ENCODE measurements at places on chromosomes 1 and 21.

GRCh38 chr1:117142200-117142599 is 20.7 kb upstream of the TRIM45 start:
- no peak for DNase-seq

GRCh38 chr1:218917656-218918055 is 256.0 kb upstream of the LYPLAL1 start:
- no peak for DNase-seq

DNA sequence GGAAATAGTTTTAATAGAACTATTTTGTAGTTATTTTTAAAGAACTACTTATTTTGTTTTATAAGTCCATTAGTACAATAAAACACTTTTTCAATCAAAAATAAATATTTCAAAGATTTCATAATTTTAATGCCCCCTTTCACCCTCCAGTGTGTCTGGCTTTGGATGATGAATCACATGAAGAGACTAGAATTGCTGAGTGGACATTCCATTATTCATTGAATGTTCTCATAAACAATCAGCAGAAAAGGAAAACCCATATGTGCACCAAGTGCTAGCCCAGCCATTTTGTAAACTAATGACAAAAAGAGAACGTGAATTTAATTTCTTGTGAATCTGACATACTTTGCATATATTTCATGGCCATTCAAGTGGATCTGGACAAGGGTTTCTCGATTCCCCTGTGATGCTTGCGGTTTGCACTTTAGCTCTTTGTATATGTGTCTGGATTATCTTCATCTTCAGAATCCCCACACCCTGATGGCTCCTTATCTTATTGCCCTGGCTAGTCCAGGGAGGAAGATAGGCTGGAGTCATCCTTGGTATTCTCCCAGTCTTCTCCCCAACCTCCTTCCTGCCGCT is 20.7 kb upstream of the CHIA start:
- no peak for DNase-seq

GRCh38 chr1:227548119-227548397 is 15.3 kb upstream of the ZNF678 start:
- no peak for DNase-seq

- no peak for DNase-seq
Observed at GRCh38 chr1:181660621-181661020, 177.3 kb downstream of the CACNA1E start.

GRCh38 chr1:53259932-53260331 is 21.6 kb upstream of the MAGOH start:
- no peak for DNase-seq

- no peak for DNase-seq
Observed at GRCh38 chr1:62386351-62387121, 50.3 kb upstream of the USP1 start.

- no peak for DNase-seq
Observed at GRCh38 chr1:57041901-57042300, 76.1 kb upstream of the C8B start.

GRCh38 chr1:84876353-84876752 is 16.7 kb downstream of the LPAR3 start:
- DNase-seq: no peak

- DNase-seq: no peak
Observed at GRCh38 chr1:151846686-151847237, 6.8 kb downstream of the THEM5 start.

- DNase-seq: no peak
Observed at GRCh38 chr1:229579059-229579673, 20.7 kb upstream of the ABCB10 start.

- no peak for DNase-seq
Observed at GRCh38 chr1:182527680-182528079, 61.4 kb downstream of the RNASEL start.

DNA sequence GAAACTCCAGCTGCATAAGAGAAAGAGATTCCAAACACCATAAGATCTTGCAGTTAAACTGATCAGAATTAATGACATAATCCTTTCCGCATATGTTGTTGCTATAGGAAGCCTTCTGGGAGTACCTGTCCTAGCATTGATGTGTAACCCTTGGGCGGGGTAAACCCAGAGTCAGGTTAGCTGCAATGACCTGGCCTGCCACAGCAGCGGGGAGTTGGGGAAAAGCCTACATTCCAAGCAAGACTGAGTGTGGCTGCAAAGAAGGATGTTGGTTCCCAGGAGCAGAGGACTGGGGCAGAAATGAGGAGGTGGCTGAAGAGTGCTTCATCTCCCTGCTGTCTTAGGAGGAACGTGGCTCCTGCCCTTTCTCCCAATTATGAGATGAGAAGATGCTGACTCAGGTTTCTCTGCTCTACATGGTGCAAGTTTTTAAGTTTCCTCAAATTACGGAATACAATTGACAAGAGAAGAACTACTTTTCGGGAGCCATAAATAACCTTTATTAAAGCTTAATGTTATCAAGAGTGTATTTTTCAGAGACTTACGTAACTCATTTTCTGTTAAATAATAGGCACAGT is 142.1 kb downstream of the RYR2 start:
- no peak for DNase-seq

GRCh38 chr1:207058878-207059867 is 6.1 kb downstream of the PFKFB2 start:
- DNase-seq: no peak

DNA sequence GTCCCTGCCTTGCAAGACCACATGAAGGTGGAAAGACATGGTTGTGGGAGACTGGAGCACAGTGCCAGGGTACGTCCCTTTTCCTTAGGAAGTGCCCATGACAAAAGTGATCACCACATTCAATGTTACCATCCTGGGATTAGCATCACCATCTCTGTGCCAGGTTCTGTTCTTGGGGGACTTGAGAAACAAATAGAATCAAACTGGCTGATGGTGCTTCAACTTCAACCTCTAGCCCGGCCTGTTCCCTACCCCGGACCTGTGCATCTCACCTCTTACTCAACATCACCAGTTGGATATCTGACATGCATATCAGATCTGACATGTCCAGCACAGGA is 153.3 kb downstream of the GRIK3 start:
- no peak for DNase-seq

DNA sequence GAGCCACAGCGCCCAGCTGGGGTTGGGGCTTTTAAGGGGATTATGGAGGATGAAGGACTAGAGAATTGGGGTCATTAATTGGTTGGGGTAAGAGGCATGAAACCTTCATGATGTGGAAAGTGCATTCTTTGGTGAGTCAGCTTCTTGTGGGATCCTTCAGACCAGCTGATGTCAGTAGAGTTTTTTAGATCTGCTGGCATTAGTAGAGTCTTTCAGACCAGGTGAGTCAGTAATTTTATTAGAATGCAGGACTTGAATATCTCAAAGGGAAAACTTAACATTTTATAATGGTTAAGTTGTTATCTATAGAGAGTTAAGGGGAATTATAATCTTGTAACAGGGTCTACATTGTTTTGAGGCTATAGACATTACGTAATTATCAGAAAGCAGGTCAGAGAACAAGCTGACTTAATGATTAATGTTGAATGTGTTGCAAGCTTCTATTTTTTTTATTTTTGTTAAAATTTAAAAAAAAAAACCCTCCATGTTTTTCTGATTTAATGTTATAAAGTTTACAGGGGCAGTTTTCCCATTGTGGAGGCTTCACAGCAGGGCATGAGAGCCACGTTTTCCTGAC is 160.9 kb upstream of the FMN2 start:
- no peak for DNase-seq

- no peak for DNase-seq
Observed at GRCh38 chr1:94658221-94658620, 116.7 kb upstream of the F3 start.

- no peak for DNase-seq
Observed at GRCh38 chr1:245800901-245801605, 646.3 kb downstream of the KIF26B start.

DNA sequence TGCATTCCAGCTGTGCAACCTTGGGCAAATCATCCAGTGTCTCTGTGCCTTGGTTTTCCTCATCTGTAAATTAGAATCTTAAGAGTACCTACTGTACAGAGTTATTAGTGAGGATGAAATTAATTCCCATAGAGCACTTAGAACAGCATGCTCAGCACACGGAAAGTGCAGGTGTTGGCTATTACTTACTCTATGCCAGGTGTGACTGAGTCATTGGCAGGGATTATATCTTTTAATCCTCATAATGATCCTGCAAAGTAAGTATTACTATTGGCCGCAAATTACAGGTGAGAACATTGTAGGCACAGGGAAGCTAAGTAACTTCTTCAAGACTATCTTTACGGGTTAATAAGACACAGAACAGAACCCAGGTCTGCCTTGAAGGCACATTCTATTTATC is 6.3 kb upstream of the UBE2U start:
- DNase-seq: no peak

- DNase-seq: no peak
Observed at GRCh38 chr21:45580181-45580575, 37.9 kb upstream of the SLC19A1 start.

- DNase-seq: no peak
Observed at GRCh38 chr1:207031632-207032264, 808 bp downstream of the C1orf116 start.

- DNase-seq: no peak
Observed at GRCh38 chr1:13945856-13946255, 245.9 kb downstream of the PRDM2 start.

DNA sequence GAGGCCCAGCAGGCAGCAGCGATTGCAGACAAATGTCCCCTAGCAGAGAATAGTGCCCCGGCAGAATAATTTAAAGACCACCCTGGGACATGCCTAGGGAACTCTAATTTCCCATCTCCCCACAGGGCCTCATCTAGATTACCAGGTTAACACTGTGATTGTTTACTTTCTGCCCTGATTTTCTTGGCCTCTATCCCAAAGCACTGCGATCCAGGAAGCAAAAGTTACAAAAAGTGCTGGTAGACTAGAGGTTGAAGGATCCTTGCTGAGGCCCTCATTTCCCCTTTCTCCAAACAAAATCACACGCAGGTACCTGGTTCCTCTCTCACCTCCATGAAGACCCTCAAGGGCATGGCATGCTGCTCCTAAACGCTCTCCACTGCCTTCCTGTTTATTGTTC is 229.7 kb downstream of the C1orf94 start:
- no peak for DNase-seq

DNA sequence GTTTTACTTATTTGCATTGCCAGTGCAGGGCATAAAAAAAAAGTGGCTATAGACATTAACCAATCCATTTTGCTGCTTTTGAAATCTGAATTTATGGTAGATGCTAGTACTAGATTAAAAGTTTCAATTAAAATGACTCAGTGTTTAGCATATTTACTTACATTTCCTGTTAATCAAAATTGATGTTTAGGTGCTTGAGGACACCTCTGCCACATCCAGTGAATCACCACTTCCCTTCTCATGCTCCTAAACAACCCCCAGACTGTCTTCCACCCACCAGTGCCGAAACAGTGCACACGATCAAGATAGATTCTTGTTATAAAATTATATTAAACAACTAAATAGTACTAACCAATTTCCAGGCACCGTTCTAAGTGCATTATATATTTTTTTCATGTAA is 32.7 kb downstream of the HSD17B7 start:
- DNase-seq: no peak

DNA sequence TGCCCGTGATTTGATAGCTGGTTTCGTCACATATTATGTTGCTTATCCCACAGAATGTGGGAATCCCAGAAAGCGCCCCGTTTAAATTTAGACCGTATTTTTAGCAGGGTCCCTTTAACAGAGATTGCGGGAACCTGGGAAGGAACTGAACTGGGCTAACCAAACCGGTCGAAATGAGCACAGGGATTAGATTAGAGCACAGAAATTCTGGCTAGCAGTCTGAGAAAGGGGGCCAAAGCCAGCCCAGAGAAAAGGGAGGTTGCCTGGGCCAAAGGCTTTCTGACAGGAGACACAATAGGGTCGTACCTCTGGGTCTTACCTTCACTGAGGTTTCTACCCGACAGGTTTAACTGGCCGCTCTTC is 327 bp downstream of the LRRC40 start:
- no peak for DNase-seq

DNA sequence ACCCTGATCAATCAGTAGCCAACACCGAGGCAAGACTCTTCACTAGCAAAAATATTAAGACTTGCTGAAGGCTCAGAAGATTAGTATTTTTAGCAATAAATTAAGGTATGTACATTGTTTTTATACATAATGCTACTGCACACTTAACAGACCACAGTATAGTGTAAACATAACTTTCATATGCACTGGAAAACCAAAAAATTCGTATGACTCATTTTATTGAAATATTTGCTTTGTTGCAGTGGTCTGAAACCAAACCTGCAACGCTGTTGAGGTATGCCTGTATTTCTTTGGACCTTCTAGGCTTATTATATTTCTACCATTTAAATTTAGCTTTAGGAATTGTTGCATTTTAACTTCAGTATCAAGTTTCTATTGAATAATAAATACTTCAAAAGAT is 65.8 kb upstream of the BCL9 start:
- no peak for DNase-seq

- DNase-seq: no peak
Observed at GRCh38 chr21:26095131-26095530, 75.4 kb downstream of the APP start.

DNA sequence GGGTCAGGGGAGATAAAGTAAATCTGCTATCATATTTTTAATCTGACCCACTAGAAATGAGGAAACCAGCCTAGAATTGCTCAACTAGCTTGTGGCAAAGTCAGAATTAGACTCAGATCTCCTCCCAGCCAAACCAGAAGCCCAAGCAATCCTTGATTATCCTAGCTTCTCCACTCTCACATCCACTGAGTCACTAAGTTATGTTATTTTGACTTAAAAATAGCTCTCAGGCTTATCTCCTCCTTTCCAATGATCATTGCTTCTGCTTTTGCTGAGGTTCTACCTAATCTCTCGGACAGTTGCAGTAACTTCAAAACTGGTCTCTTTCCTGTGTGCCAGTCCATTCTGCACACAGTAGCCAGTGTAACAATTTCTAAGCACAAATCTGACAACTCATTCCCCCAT is 22.9 kb downstream of the OVAAL start:
- DNase-seq: no peak

- DNase-seq: no peak
Observed at GRCh38 chr1:202656057-202656456, 54.2 kb downstream of the SYT2 start.

DNA sequence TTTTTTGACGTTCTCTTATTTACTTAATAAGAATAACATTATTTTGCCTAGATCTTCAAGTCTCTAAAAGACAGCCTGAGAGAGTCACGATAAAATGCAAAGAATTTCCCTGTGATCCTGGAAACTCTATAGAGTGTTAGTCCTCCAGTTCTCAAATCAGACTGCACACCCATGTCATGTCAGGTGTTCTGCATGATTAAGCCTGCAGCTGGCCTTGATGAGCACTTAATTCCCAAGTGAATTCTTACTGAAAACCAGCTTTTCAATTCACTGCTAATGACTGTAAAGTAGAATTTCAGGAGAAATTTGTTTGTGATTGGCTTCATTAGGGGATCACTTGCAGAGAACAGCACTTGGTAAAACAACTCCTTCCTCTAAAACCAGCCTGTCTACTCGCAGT is 41.9 kb downstream of the CHML start:
- DNase-seq: no peak

DNA sequence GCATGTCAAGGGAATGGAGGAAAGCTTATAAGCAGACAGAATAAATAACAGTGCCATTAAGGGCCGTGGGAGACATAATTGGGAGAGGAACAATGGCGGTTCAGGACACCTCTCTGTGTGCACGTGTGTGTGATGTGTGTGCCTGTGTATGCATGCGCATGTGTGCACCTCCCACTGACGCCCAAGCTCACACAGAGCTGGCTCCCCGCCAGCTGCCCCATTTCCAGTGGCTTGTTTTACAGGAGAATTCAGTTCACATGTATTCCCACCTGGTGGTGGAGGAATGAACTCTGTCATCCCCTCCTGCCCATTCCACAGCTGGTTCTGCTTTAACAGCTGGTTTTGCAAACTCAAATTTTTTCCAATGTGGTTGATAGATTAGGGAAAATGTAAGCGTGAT is 262.2 kb downstream of the AJAP1 start:
- no peak for DNase-seq

- DNase-seq: peak; percentile 41
Observed at GRCh38 chr1:232613752-232614381, 16.1 kb downstream of the SIPA1L2 start.

Data from AG04449 (cell line).